ENCODE measurements at places on chromosomes 1 and 21.

DNA sequence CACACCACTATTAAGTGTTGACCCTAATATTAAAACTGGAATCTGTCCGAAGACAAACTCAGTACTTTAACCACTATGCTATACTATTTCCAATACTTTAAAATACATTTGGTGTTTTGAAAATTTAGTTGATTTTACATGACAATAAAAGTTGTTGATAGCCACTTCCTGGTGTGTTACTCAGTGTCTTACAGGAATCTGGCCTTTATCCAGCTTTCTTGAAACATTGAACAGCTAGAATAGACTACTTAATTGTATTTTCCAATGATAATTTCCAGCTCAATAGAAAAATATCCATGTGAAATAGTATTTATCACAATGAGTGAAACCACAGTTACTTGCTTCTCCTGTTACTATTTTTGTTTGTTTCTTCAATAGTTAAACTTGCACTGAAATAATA, 369.6 kb upstream of the ADGRL4 start:
- DNase-seq: no peak

DNA sequence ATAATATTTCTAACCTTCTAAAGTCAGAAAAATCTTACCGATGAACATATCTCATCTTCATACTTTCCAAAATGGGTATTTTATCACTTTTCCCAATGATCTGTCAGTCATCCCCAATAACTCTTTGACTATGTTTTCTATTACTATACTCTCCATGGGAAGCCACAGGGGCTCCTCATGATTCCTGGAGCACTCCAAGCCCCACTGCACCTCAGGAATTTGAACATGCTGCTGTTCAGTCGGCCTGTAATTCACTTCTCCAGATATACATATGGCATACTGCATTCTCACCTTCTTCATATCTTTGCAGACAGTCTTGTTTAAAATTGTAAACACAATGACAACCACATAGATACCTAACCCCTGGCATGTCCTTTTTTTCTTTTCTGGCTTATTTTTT, 333.0 kb downstream of the BRINP3 start:
- no peak for DNase-seq

GRCh38 chr1:182649041-182649440, 35.3 kb downstream of the RGS8 start:
- no peak for DNase-seq

DNA sequence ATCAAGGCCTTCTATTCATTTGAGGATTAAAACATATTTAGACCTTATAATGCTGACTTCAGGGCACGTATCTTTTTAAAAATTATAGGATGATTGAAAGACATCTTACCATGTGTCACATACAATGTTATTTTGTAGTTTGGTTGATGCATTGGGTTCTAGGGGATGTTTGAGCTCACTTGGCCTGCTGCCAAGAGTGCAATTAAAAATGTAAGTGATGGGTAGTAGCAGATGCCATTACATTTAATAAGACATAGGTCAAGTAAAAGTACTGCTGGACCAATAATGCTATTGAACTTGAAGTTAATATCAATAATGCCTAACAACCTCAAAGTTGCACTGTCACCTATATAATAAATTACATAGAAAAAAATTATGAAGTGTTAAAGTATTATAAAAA, 616.5 kb upstream of the RGS18 start:
- no peak for DNase-seq

- DNase-seq: no peak
Observed at GRCh38 chr1:58508629-58509028, 37.9 kb downstream of the OMA1 start.

DNA sequence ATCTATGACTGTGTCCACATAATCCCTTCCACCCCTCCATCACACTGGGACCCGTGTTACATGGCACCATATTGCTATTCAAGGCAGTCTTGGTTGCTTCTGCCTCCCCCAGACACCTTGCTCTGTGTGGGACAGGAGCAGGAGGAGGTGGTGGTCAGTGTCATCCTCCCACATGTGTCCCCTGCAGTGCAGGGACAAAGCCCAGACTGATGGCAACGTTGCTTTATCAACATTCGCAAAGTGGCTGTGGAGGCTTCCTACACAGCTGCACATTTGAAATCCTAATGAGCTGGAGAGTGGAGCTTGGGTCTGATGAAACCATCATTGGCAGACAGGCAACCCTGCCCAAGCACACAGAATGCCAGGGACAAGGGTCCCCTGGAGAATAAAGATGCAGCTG, 26.2 kb downstream of the TRIM67 start:
- DNase-seq: no peak

- no peak for DNase-seq
Observed at GRCh38 chr1:156645056-156645455, 3.1 kb downstream of the BCAN start.

GRCh38 chr1:109847251-109847650, 63.4 kb upstream of the CSF1 start:
- DNase-seq: no peak

DNA sequence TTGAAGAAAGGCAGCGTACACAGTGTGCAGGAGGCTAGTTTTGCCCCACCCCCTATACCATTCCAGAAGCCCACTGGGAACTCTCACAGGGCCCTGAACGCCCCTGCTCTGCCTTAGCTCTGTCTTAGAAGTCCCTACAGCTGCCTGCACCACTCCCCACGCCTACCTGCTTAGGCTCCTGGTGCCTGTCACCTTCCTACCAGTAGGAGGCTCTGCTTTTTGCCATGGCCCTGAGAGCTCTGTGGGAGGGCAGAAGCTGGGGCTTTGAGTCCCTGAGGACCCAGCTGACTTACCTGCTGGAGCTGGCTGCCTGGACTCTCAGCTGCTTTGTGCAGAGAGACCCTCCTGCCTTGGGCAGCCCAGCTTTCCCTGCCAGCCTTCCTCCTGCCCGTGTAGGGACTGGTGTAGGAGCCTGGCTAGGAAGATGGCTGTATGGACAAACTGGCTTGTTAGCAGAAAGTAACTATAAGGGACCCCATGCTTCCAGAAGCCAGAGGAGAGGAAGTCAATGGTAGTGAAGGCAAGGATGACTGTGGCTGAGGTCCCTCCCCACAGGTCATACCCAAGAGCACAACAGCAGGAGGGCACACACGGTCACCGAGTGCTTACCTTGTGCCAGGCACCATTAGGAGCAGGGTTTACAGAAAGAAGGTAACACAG, 9.8 kb upstream of the CELSR2 start:
- DNase-seq: peak; percentile 46

GRCh38 chr1:59176471-59176870, 120.4 kb upstream of the FGGY start:
- no peak for DNase-seq

GRCh38 chr1:70910013-70910412, 137.6 kb downstream of the PTGER3 start:
- DNase-seq: no peak

GRCh38 chr1:176416777-176417176, 46.2 kb upstream of the PAPPA2 start:
- DNase-seq: no peak

DNA sequence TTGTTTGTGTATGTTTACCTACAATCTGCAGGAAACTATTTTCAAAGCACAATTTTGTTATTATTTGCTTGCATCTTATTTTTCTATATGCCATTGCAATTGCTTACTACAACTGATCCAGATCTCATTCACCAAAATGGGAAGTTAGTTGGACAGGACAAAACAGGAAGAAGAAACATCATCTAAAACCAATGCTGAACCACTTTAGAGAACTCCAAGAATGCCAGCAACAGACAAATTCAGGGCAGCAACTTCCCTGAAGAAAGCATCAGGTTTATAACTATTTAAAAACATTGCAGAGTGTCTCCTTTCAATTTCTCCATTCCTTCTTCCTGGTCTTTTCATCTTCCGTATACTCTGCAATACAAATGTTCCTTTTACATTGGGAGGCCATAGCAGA, 82.4 kb upstream of the SMYD2 start:
- no peak for DNase-seq

DNA sequence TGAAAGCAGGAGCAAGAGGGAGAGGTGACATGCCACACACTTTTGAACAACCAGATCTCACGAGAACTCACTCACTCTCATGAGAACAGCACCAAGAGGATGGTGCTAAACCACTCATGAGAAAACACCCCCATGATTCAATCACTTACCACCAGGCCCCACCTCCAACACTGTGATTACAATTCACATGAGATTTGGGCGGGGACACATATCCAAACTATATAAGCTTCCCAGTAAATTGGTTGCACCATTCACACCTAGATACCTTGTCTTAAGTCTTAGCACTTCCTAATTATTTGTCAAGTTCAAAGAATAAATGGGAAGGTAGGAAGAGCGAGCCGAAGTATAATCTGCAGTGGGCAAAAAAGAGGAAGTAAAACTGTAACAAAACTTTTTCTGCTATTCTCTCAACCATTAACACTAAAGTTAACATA, 34.3 kb downstream of the AMY1C start:
- DNase-seq: no peak

GRCh38 chr1:175217721-175218531, 25.4 kb upstream of the KIAA0040 start:
- DNase-seq: no peak

DNA sequence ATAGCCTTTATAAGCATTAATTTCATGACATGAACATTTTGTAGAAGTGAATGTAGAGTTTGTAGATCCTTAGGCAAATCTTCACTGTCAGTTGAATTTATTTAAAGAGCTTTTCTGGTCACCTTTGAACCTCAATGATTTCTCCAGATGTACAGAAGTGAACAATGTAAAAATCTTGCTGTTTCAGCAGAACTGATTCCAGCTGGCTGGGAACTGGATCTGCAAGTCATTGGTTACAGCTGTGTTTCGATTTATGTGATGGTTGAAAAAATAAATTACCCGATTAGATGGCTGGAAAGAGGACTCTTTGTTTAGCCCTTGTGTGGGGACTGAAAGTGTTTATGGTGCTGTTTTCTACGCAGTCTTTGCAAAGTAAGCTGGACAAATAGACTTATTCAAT, 849.8 kb downstream of the USP25 start:
- DNase-seq: no peak

GRCh38 chr1:93681101-93681988, at the start of gene BCAR3:
BCAR3 (minus strand) TSS chr1:93681837; CDS start chr1:93674930, 6,907 bp downstream.
- DNase-seq: peak; percentile 71

DNA sequence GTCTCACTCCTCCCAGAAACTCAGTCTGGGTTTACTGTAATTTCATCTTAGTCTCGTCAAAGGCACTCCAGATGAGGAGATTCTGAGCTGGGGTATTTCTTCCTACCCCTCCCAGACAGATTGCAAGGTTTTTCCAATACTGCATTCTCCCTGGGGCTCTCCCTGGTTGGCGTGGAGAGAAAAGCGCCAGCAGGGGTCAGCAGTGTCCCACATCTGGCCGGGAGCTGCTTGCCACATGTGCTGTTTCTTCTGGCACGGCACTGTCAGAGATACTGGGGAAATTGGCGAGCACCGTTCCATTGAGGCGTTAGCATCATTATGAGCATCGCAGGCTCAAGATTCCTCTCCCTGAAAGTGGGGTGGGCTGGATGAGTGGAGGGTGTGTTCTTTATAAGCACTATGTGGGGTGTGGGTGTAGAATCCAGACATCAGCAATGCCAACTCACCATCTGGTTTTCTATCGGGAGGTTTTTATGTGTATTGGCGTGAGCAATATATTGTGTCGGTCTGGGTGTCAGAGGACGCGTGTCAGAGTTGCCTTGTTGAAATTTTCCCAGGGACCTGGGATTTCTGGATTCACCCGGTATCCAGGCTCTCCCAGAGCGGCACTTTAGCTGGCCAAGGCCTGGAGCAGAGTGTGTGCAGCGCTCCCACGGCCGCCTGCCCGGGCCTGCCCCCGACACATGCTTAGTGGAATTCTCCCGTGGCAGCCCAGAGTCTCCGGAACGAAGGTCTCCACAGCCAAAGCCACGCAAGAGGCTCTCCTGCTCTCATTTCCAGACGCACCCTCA, 8.0 kb upstream of the NAV1 start:
- peak; percentile 85 for DNase-seq

DNA sequence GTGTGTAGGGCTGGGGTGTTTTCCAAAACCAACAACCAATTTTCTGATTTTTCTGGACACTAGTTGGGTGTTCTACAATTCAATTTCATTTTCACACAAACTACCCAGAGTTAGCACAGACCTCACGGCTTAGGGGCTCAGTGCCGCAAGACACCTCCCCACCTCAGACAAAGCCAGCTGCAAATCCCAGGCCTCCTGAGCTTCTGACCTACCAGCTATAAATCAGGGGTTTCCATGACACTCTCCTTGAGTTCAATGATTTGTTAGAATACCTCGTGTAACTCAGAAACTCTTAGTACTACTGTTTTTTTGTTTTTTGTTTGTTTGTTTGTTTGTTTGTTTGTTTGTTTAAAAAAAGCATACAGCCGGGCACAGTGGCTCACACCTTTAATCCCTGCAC, 28.7 kb upstream of the FAM89A start:
- no peak for DNase-seq

DNA sequence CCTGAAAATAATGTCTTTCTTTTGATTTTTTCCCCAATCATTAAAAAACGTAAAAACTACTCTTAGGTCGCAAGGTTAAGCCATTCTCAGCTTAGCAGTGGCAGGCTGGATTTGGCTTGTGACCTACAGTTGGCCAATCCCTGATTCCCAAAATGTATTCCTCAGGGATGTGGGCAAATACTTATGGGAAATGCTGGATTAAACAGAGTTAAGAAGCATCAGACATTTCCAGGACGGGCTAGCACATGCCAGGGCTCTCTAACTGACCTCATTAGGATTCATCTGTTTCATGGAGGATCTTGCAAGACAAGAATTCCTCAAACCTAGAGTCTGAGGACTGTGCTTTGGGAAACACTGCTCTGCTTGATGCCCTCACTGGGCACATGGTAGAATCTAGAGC, 982 bp upstream of the IL24 start:
- DNase-seq: no peak

Measured in endothelial cell (in vitro differentiated cells).